ENCODE measurements at places on chromosomes 2 and 18. TPM values are rescaled to one million over a fixed set of nuclear protein-coding genes. Genes with fewer than 3 reads are reported as not detected.

DNA sequence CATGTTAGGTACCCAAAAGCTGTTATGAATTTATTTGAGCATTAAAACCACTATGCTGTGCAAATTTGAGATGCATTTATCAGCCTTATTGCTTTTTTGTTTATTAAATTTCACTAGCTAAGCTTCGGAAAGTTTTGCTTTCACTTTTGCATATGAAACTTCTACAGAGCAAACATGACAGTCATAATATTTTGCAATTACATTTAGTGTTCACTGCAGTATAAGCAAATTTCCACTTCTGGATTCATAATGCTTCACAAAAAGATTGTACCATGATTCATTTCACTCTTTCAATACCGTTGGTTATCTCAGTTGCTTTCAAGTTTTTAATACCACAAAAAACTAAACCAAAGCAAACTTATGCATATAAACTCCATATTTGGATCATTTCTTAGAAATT, 228.7 kb upstream of the SLC8A1 start:
- DNase-seq: no peak

DNA sequence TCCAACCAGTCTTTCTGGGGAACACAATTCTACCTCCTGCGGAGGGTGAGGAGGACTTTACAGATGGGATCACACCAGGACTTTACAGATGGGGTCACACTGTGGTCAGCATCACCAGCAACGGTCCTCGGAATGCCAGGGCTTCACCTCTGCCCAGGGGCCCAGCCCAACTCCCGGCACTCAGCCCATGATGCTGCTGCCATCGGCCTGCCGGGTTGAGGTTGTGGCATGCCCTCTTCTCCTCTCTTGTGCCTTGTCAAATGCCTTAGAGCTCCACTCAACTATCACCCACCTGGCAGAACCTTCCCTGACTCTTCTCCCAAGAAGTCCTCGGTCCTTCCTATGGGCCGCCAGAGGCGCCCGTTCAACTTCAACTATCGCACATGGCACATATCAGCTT, 166.7 kb downstream of the CTIF start:
- DNase-seq: no peak

DNA sequence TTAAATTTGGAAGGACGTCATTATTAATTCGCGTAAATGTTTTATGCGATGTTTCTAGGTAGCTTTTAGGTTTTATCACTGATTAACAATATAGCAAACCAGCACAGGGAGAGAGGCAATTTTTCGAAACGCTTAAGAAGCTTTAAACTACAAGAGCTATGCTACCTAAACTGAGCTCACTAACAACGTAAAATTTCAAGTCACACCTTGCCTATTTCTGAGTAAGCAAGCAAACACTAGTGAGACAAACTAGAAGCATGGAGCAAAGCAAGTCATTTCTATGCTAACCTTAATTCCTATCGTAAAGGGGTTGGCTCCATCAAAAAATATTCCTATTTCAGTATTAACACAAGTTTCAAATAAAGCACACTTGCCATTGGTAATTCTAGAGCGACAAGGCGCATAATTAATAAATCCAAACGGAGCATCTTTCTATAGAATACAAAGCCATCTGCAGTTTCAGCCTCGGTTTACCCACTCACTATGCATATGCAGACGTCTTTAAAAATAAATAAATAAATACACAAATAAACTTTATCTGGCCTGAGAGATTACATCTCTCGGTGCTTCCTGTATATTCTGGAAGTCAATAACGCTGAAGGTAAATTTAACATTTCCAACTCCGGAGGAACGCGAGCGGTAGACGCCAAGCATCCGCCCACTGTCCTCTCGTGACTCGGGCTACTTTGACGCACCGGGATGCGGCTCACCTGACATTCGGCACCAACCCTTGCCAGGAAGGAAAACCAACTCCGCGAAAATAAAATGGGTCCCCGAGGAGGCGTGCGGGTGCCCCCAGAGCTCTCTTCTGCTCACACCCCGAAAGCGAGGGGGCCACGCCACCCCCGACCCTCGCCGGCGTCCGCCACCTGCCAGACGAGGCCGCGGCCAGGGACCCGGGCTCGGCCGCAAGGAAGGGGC, 947 bp downstream of the ITSN2 start:
- peak; percentile 85 for DNase-seq

- no peak for DNase-seq
These were observed 1456.4 kb downstream of the SUCLG1 start for GRCh38 chr2:83002706-83003105.

GRCh38 chr18:36634573-36635216, 194.1 kb downstream of the TPGS2 start:
- DNase-seq: no peak

DNA sequence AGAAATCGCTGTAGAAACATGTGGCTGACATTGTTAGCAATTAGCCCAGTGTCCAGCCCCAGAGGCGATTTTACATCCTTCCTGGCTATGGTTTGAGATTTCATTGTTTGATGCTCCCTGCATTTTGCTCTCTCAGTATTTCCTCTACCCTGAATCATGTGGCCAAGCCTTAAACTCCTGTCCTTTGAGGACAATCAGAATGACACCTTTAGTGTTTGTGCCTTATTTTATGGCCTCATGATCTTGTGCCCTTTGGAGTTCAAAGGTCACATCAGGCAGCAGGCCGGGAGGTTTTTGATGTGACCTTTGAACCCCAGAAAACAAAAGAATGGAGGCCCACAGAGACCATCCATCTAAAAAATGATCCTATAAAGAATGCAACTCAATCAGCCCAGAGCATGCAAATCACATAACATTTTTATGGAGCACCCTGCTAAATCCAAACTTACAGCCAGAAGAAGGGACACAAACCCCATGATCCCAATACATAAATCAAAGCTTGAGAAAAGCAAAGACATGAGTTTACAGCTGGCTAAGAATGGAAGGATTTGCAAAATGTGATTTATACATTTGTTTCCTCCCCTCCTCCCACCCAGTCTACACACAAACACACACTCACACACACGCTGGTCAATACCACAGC, 52.5 kb downstream of the FECH start:
- no peak for DNase-seq

DNA sequence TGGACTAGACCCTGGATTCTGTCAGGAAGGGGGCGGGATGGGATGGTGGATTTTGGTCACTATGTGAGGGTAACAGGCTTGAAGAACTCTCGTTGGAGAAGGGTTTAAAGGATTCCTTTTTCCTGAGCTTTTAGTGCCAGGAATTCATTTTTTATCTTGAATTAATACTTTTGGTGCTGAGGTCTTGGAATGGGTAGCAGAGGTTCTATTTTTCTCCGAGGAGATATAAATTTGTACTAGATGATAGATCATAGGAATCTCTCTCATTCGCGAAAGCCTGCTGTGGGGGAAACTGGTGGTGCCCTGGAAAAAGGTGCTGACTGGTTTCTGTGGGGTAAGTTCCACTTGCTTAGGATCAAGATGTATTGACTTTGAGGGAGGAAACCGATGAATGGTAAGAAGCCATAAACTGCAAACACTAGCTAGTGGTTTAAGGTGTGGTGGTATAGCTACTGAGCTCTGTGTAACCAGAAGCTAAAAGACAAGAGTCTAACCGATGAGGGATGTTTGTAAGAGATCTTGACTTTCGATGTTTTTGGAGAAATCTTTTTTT, 706 bp downstream of the AGPS start:
- peak; percentile 69 for DNase-seq

The EVA1A gene
- not detected for total RNA-seq

GRCh38 chr18:44178476-44178875, 502.2 kb upstream of the SETBP1 start:
- no peak for DNase-seq

- DNase-seq: no peak
These were observed 265.1 kb upstream of the SIX2 start for GRCh38 chr2:45274250-45274926.

DNA sequence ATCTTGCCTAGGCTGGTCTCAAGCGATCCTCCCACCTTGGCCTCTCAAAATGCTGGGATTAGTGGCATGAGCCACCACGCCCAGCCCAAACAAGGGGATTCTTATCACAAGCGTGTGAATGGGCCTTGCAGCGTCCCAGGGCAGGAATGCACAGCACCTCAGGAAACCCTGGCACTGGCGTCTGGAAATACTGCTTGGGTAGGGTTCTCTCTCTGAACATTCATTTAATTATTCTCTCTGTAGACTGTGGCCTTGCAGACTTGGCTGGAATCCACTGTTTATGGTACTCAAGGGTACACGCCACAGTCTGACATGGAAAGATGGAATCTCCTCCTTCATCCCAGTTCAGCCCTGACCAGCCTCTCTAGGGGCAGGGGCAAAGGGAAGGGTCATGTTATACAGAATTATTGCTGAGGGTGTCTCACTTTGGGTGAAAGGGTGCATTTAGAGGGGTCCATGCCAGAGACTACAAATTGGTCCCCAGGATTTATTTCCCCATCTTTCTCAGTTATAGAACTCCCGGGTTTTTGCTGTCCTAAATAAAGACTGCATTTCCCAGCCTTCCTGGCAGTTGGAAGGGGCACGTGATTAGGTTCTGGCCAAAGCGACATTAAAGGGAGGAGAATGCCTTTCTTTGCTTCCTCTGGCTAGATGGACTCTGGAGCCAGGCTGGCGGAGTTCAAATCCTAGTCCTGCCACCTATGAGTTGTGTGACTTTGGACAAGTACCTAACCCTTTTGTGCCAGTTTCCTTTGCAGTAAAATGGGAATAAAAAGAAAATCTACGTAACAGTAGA, 147.2 kb upstream of the HAAO start:
- no peak for DNase-seq

The THSD7B gene
- total RNA-seq: not detected

- no peak for DNase-seq
These were observed 58.2 kb upstream of the DYNC1I2 start for GRCh38 chr2:171629113-171629512.

Measured in activated CD4-positive, alpha-beta T cell treated with anti-CD3 and anti-CD28 coated beads, Interleukin-2, amount 10 ng/mL, durations not matched to agents 24 days and 14 days (primary cell).